Heart right ventricle (tissue), 16 donors: ENCODE measurements at places on chromosomes 13 and 19.

DNA sequence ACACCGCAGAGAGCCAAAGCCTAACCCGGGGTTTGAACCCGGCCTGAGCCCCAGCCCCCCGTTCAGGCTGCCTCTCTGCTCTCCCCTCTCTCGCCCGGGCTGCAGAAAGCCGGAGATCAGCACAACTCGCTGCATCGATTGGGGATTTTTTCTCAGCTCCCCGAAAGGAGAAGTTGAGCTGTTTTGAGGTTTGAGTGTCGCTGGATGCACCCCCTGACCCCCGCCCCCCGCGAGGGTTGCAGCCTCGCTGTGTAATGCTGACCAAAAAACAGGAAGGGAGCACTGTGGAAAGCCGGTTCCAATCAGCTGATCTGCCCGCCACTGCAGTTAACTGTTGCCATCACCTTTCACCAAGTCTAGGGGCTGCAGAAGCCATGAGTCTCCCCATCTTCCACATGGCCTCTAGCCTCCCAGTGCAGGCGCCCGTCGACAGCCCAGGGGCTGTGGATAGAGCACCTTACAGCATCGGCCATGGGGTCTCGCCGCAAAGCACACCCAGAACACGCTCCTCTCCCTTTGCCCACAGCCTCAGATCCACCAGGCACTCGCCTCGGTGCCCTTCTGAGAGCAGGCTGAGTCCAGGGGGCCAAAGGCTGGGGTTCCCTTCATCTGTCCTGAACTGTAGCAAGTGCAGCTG lies 34.5 kb downstream of the MYO9B start:
- peak; percentile 52 for DNase-seq

DNA sequence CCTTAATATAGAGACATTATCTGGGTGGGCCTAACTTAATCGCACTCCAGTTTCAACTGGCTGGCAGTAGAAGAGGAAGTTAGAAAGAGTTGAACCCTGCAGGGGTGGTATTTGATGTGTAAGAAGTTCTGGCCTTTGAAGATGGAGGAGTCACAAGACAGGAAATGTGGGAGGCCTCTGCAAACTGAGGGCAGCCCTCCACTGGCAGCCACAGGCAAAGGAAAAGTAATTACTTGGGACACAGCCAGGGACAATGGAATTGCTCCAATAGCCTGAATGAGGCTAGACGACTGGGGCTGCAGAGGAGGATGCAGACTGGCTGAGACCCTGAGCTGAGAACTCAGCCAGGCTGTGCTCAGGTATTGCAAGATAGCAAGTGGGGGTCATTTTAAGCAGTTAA lies 703.3 kb upstream of the ARGLU1 start:
- DNase-seq, result no peak

- DNase-seq, result no peak
Observed at GRCh38 chr13:42043676-42044075, 4.8 kb upstream of the DGKH start.

DNA sequence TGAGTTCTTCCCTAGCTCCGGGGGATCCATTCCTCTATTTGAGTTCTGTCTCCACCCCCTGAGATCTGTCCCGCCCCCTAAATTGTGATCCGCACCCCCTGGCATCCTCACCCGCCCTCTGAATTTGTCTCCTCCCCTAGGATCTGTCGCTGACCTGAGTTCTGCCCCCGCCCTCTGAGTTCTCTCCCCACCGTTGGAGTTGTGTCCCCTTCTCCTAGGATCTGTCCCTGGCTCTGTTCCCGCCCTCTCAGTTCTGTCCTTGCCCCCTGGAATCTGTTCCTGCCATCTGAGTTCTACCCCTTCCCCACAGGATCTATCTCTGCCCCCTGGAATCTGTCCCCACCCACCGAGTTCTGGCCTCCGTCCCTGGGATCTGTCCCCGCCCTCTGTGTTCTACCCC lies 1.0 kb upstream of the SLC17A7 start:
- DNase-seq, result peak; percentile 52

- DNase-seq, result no peak
Observed at GRCh38 chr19:16575282-16575681, 3.1 kb upstream of the SLC35E1 start.

- no peak for DNase-seq
Observed at GRCh38 chr19:33519416-33519815, 2.2 kb downstream of the PEPD start.

- DNase-seq, result no peak
Observed at GRCh38 chr13:99559560-99559959, 58.3 kb downstream of the TM9SF2 start.

DNA sequence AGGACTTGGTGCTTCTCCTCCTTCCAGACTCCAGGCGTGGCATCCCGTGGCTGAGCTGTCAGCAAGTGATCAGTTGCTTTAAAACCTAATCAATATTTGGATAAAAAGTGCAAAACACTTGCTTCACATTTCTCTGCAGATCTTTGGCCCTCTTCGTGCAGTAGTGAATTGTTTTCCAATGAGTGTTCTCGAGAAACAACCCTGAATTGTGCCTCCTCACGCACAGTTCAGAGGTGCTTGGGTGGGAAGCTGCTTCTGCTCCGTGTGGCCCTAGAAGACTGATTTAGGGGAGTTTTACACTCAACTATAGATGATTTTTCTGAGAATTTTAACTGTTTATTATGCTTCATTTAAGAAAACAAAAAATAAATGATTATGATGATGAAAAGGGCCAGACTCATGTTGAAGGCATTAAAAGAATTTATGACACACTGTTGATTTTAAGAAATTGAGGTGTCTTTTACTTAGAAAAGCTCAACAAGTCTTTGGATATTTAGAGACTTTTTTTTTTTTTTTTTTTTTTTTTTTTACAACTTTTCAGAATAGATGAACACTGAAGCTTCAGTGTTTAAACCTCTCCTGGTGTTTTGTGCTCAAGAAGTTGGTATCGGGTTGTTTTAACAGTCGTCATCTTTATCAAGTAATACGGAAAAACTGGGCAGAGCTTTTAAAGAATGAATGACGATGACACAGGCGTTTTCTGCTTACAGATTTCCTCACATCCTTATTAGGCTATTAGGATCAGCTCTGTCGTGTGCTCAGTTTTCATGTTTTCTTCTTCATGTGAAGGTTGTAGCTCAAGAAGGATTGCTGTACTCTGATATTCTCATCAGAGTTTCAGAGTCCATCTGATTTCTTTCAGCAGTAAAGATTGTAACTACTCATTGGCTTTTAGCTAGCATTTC lies 39.5 kb upstream of the TEX29 start:
- DNase-seq, result no peak

DNA sequence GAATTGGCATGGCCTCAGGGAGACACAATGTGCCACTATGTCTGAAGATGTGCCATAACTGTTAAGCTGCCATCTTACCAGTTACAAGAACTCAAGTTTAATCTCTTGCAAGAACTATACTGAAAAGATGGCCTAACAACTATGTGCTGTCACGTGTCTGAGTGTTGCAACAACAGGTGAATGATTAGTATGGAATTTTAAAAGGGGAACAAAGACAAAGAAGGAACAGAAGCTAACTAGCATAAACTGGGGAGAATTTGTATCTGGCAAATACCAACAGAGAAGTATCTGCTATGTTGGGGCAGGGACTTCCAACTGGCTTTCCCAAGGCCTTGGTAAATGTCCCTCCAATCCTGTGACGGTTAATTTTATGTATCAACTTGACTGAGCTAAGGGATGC lies 11.5 kb upstream of the ACOD1 start:
- no peak for DNase-seq

DNA sequence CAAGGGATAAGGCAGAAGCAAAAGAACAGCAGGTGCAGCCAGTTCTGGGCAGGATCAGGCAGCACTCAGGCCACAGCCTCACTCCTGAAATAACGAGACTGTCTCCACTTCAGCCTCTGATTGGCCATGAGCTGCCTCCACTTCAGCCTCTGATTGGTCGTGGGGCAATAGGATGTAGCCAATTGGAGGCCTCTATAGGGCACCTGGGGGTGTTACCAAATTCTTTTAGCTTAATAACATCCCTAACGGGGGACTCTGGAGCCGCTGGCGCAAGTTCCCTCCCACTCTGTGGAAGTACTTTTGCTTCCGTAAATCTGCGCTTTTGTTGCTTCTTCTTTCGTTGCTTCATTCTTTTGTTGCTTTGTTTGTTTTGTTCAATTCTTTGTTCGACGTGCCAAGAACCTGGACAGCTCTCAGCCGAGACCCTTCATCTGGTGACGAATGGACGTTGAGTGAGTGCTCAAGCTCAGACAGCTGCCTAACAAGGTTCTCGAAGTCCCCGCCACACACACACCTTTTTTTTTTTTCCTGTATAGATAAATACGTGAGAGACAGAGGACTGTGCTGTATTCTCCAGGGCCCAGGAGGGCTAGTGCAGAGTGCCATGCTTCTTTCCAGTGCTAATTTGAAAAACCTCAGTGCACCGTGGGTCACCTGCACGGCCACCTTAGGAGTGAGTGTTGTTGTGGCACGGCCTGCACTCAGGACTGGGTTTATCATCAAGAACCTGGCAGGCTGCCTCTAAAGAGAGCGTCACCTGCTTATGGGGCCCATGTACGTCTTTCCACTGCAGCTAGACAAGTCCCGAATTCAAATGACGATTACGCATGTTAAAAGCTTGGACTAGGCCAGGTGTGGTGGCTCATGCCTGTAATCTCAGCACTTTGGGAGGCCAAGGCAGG lies 32.0 kb upstream of the TUBGCP3 start:
- DNase-seq, result no peak

DNA sequence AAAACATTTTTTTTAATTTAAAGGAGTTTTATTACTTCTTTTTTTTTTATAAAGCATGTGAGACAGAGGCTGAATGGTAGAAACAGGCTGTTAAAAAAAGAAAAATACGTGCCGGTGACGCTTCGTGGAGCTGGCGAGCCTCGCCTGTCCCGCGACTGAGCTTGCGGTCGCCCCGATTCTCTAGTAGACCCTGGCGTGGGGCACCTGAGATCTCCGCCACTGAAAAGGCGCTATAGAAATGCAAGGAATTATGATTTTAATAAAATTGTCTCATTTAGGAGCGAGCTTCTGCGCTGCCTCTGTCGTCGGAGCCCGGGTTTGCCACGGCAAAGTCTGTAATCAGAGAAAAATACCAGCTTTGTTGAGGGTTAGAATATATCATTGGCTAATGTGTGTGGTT lies 18.4 kb downstream of the NFIX start:
- no peak for DNase-seq

DNA sequence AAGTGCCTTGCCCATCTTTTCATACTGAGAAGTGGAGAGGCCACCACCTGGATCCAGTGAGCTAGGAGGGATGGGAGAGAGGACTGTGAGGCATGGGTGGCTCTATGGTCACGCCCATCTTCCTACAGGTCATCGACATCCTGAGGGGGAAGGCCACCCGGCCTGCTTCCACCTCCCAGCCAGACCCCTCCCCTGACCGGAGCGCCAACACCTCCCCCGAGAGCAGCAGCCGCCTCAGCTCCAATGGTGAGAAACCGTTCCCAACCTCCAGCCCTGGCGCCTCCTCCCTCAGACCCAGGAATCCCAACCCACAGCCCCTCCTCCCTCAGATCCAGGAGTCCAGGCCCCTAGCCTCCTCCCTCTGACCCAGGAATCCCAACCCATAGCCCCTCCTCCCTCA lies 10.1 kb downstream of the BCL3 start:
- DNase-seq, result peak; percentile 42

DNA sequence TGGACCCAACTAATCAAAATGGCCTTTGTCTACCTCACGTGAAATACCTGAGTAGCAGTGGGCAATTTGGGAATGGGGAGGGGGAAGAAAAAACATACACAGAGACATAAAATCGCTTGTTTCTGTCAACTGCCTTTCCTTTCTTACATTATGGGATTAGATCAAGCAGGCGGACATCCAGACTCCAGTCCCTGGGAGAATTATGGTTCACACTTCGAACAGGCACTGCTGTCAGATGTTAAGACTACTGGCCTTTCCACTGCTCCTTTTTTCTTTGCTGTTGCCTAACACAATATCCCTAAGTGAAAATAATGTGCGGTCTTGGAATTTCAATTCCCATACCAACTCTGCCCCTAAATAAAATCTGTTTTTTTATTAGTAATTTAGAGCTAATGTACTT lies 1719.7 kb upstream of the SLC10A2 start:
- DNase-seq, result no peak
